Activated CD4-positive, alpha-beta T cell treated with anti-CD3 and anti-CD28 coated beads for 48 hours (primary cell): ENCODE measurements at places on chromosomes 7 and 10.

GRCh38 chr10:58465629-58466028, 47.0 kb upstream of the BICC1 start:
- DNase-seq, result no peak

DNA sequence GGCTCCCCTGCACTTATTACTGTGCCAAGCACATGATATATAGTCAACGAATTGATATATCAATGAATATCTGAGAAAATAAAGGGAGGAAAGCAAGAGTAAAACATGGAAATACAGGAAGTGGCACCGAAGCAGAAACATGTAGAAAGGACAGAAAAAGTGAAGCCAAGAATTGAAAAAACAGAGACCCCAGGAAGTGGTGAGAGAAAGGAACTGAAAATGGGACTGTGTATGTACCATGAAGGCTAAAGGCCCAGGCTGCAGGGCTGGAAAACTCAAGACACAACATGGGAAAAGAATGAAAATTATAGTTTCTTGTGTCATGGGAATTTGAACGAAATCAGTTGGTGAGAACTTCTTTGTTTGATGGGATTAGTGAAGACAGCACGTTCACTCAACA, 60.6 kb downstream of the MAP3K8 start:
- DNase-seq, result no peak

DNA sequence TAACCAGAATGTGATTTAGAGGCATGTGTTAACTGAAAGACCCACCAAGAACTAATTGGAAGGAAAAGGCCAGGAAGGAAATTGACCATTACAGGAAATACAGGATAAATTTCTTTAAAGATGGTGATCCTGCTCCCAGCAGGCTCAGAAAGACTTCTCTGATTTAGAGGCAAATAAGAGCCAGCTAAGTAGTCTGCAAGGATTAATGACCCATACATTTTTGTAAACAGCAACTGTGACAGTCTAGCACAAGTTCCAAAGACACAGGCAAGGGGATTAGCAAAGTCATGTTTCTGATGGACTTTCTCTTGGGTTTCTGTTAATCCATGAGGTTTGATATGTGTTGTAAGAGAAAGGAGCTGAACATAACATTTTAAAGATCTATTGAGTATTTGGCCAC, 425.0 kb downstream of the HTR7 start:
- DNase-seq, result no peak

DNA sequence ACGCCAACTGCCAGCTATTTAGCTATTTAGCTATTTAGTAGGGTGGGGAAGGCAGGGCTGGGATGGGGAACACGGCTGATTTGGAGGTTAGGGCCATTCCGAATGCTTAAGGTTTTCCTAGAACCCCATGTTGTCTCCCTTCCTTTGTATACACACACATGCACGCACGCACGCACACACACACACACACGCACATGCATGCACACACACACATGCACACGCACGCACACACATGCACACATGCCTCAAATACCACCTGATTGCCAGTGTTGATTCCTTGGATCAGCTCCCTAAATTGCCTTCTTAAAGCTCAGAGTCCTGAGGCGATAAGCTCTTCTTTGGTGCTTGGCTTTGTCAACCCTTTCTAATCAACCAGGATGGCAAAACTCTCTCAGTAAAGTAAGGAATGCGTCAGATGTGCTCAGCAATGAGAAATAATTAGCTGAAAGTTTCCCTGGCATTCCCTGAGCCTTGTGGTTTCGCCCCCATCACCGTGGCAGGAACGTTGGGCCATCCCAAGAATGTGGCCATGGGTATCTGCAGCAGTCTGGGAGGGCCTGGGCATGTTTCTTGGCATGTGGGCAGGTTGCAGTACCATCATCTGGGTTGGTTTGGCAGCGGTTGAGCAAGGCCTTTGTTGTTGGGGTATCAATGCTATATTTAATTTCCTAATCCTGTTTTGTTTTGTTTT, 305.6 kb downstream of the LRMDA start:
- no peak for DNase-seq

- DNase-seq, result no peak
These were observed 69.4 kb upstream of the FZD1 start for GRCh38 chr7:91194841-91195240.

GRCh38 chr7:144534196-144534595, 130.7 kb upstream of the NOBOX start:
- DNase-seq, result no peak

DNA sequence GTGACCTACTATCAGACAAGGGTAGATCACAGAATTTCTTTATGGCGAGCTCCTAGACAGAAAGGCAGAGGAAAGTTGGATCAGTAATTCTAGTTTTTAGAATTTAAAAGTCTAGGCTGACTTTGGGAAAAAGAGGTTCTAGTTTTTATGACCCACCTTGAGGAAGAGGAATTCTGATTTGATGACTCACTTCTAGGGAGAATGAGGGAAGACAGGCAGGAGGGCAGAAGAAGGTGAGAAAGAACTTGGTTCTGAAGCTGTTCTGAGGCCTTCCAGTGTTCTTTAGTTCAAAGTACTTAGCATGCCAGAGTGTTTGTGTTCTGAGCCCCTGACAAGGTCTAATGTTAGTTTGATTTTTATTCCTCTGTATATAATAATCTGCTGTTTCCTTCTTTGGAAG, 97.2 kb downstream of the PODXL start:
- DNase-seq, result no peak

DNA sequence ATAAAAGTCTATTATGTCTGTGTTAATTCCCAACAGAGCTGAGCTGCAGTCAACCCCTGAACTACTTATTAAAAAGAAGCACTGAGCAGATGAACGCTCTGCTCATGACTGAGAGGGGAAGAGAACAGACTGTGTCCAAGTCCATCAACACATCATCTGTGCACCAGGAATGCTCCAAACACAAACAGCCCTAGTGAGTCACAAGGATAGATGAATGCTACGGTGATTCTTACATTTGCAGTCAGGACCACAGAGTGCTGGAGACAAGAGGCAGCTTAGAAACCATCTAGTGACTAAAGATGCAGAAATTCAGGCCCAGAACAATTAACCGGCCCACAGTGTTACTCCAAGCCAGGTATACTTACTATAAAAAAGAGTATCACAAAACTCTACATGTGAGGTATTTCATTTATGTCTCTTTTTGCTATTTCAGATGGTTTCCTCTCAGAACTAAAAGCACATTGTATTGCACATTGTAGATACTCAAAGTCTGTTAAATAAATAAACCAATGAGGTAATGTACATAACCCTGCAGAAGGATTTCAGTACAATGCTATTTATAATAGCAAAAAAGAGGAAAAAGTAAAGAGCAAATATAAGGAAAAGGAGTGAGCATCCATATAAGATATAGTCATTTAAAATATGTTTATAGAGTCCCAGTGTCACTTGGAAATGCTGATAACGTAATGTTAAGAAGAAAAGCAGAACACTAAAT, 159.2 kb downstream of the KCNMA1 start:
- no peak for DNase-seq

- no peak for DNase-seq
These were observed 633.4 kb upstream of the COBL start for GRCh38 chr7:51949726-51950644.

GRCh38 chr7:125193263-125193662, 263.6 kb upstream of the POT1 start:
- DNase-seq, result no peak

DNA sequence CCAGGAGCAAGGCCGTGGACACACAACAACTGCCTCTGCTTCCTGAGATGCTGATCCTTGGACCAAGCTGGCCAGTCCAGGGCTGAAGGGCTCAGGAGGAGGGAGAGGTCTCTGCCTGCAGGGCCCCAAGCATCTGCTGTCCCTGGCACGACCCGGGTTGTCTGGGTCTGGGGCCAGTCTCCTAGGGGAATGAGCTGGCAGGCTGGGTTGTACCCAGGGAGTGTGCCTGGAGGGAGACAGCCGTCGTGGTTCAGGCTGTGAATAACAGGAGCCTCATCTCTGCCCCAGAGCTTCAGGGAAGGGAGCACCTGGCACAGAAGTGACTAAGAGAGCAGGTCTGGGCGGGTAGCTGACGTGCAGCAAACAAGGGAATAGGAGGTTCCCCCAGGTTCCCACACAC, 17.9 kb upstream of the SERPINE1 start:
- no peak for DNase-seq

GRCh38 chr7:105886776-105887175, 10.4 kb upstream of the ATXN7L1 start:
- DNase-seq, result no peak
